ENCODE measurements at places on chromosomes 12 and 14.
A peak's percentile ranks its signal among the peaks of the same experiment; 100 is the strongest.

- peak; percentile 54 for DNase-seq
Measured at GRCh38 chr12:123967121-123967586, 5.5 kb downstream of the CCDC92 start.

GRCh38 chr12:111444314-111444924 lies 38.7 kb downstream of the SH2B3 start:
- no peak for DNase-seq

- no peak for DNase-seq
Measured at GRCh38 chr14:81633496-81633895, 99.8 kb upstream of the SEL1L start.

GRCh38 chr14:49303946-49304516 lies 282.1 kb downstream of the RPS29 start:
- peak; percentile 18 for DNase-seq

DNA sequence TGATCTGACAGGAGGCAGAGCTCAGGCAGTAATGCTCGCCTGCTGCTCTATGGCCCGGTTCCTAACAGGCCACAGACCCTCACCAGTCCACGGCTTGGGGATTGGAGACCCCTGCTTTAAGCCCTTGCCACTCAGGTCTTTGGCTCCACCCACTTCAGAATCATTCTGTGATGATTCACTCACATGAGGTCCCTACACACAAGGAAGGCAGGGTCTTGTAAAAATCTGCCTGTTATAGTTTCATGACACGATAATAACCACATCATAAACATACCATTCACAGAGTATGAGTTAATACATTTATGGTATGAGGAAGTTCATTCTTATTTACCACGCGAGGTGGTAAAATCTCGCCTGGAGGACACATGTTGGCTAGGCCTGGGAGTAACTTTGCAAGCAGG lies 29.0 kb upstream of the MAX start:
- no peak for DNase-seq

- no peak for DNase-seq
Measured at GRCh38 chr12:91183551-91183950, 934 bp upstream of the DCN start.

DNA sequence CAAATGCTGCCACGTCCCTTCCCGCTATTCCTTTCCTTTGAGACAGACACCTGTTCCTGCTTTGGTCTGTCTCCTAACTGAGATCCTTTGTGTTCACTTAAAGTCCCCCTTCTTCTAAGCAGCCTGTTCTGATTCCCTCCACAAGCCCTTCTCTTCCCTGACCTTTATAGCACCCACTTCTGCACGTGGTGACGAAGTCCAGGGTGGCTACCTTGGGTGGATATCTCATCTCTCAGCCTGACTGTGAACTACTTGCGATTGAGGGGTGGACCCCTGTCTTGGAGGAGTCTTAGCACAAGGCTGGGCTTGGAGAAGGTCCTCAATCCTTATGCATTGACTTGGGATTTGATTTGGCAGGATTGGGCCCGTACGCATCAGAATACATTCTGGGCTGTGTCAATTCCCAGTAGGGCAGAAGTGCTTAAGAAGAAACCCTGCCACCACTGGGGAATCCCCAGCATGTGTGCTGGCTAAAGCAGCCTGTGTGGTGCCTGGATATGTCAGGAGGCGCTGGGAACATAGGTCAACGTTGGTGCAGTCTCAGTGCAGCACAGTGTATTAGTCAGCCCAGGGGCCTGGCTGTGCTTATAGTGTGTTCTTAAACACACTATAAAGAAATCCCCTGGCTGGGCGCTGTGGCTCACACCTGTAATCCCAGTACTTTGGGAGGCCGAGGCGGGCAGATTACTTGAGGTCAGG lies 23.6 kb downstream of the KRT80 start:
- DNase-seq = no peak

DNA sequence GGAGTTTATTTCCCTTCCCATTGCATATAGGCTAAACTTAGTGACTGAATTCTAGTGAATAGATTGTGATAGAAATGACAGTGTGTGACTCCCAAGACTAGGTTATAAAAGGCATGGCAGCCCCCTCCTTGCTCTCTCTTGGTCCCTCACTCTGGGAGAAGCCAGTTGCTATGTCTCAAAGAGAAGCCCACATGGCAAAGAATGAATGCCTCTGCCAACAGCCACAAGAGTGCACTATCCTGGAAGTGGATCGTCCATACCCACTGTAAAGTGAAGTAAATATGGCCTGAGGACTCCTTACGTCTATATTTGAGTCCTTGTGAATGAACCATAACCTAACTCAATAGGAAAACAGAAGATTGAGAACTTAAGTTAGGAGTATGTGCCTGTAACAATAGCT lies 35.4 kb upstream of the HMGA2 start:
- no peak for DNase-seq

GRCh38 chr12:27794818-27795584 lies 15.0 kb upstream of the MANSC4 start:
- DNase-seq = no peak

- no peak for DNase-seq
Measured at GRCh38 chr12:97938031-97938430, 475.4 kb downstream of the RMST start.

DNA sequence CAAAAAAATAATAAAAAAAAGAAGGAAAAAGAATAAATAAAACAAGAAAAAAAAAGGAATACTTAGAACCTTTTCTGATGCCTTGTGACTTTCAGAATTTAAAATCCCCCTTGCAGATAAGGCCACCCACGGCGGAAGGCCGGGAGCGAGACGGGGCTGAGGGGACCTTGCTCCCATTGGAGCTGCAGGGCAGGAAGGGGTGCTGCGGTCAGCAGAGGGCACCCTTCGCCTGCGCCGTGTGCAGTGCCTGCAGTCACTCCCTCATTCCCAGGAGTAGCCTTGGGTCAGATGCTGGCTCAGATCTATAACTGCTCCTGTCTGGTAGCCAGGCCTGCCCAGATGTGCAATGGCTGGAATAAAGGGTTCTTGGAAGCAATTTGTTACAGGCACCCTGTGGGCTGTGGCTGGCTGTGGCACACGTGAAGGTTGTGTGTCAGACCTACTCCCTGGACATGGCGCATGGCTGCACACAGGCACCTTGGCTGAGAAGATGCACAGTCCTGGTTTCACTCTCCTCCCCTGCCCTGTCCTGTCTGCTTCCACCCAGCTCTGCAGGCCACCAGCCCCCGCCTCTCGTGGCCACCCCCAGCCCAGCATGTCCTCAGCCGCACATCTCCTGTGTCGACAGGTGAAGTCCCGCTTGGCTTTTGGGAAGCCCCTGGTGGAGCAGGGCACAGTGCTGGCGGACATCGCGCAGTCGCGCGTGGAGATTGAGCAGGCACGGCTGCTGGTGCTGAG lies 13.4 kb upstream of the ALDH2 start:
- peak; percentile 33 for DNase-seq

DNA sequence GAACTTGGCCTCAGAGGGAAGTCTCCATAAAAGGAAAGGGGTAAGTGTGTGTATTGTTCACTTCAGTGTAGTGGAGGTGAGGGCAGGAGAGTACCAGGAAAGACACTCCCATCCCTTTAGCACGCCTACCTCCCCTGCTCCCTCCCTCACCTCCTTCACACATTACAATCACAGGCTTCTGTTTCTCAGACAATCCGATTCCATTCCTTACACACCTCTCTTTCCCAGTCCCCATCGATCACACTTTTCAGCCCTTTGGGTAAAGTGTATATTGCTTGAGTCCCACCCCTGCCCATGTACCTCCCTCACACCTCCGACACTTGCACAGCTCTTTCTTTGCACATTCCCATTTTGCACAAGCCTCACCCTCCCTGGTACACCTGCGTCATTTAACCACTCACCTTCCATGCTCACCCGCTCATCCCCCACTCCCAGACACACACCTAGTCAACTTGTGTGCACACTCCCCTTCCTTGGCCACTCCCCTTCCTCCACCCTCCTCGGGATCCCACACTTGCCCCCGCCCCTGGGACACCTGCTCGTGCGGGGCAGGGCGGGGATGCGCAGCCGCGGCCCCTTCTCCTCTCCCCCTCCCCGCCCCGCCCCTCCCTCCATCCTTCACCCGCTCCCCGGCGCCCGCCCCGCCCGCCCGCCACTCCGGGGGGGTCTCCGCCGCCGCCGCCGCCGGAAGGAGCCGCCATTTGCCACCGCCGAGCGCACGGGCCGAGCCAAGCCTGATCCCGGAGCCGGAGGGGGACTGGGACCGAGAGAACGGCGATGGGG lies at the start of gene MARCHF9:
TSS of gene MARCHF9 (plus strand) at position 693 of the 783 bp plus-strand sequence. CDS start 426 bp downstream, outside the sequence.
- DNase-seq = peak; percentile 60

DNA sequence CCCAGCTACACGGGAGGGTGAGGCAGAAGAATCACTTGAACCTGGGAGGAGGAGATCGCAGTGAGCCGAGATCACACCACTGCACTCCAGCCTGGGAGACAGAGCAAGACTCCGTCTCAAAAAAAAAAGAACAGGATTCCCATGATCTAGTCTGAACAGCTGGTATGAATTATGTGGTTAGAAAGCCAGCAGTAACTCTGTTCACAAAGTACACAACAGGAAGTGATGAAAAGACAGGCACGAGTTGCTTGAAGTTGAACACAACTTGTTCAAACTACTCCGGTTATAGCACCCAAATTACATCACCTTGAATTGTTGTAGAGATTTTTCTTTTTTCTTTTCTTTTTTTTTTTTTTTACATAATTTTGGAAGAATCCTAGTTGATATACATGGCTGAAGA lies 238.8 kb upstream of the RGS6 start:
- no peak for DNase-seq

- DNase-seq = peak; percentile 4
Measured at GRCh38 chr14:103052407-103052806, 4.9 kb downstream of the CDC42BPB start.

DNA sequence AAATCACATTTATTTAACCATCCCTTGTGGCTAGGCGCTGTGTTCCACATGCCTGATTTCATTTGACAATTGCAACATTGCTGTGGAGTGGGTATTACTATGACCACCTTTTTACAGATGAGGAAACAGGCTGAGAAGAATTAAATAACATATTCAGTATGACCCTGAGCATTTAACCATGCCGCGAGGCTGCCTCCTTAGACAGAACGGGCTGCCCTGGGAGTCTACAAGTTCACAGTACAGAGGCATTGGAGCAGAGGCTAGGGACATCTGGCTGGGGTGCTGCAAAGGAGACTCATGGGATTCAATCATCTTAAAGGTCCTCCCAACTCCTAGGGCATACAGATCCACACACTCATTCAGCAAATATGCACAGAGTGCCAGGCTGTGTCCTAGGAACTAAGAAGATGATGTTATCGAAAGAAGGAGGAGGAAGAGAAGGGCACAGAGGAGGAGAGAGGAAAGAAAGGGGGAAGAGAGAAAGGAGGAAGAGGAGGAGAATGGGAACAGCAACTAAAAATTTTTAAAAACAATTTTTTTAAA lies 164.7 kb upstream of the CCND2 start:
- no peak for DNase-seq

DNA sequence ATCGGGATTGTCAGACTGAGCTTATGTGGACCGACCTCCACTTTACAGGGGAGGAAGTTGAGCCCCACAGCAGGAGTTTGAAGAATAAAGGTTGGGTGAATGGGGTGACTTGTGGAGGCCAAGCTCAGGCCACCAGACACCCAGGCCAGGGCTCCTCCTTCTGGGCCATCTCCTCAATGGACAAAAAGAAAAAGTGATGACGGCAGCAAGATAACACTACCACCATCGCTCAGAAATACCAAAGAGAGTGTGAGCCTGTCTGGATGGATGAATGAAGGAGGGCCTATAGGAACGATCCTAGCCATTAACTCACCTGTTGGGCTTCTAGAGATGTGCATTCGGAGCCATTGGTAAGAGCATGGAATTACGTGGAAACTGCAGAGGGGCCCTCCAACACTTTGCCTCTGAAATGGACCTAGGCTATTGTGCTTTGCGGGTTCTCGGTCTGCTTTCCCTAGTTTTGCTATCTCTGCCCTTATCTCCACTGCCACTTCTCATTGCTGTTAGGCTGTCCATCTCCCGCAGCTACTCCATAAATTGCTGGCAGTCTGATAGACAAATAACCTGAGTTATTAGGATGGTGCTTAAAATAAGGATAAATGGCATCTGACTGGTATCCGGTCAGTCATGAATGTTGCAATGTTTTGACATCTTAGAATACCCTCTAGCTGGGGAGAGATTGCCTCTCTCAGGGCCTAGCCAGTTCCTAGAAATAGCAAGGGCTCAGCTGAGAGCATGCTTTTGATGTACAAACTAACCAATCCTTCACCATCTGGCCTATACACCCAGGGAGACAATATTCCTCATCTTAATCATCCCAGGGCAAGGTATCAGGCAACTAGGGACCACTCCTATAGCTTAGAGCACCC lies 9.6 kb upstream of the PLEK2 start:
- no peak for DNase-seq

DNA sequence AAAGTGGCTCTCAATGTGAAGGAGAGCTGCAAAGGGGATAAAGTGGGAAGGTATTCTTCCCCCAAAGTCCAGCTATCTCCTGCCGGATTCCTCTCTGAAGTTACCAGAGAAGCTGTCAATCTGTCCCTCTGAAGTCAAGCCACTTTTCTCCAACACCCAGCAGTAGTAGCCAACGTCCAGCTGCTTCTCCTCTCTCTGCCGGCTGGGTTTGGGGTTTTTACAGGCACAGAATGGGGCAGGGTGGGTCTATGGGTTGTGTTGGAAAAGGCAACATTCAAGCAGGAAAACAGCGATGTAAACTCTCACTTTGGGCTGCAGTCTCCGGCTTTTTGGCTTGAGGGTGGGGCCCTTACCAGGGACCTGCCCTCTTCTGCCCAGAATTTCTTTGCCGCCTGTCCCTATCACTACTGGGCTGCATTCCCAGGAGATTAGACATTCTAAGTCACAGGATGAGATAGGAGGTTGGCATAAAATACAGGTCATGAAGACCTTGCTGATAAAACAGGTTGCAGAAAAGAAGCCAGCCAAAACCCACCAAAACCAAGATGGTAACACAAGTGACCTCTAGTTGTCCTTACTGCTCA lies 16.3 kb downstream of the CAPZA3 start:
- DNase-seq = peak; percentile 33

- no peak for DNase-seq
Measured at GRCh38 chr12:31588976-31589375, 2.0 kb downstream of the DENND5B start.

DNA sequence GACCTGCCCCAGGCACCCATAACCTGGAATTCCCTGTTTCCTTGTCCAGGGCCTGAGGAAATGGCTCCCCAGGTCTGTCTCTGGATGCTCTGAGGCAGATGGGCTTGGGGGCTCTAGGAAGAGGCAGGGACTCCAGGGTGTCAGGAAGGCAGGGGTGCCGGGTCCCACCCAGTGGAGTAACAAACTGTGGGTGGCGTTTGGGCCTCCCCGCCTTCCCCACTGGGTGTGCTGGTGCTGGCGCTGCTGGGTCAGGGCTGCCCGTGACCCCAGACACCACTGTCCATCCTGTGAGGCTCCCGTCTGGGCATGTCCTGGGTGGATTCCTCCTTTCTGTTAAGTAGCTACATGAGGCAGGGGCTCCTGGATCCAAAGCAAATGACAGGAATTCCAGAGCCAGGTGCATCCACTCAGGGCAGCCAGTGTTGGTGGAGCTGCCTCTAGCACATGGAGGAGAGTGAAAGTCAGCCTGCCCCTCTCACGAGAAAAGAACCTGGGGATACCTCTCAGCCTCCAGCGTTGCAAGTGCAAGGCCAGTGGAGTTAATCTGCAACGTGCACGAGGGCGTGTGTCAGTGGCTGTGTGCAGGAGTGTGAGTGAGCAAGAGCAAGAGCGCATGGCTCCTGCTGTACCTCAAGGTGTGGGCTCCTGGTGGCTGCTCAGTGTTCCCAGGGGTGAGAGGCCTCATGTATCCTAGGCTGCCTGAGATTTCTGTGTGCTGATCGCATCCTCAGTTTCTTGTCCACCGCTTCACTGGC lies 403.1 kb downstream of the TMEM121 start:
- DNase-seq = no peak

- no peak for DNase-seq
Measured at GRCh38 chr12:64171715-64172114, 50.4 kb downstream of the KICS2 start.
